ENCODE measurements at places on chromosomes 7 and 10.

GRCh38 chr7:148545932-148546331 lies 44.6 kb upstream of the C7orf33 start:
- no peak for DNase-seq

GRCh38 chr7:98250789-98251188 lies 1.2 kb downstream of the TECPR1 start:
- no peak for DNase-seq

DNA sequence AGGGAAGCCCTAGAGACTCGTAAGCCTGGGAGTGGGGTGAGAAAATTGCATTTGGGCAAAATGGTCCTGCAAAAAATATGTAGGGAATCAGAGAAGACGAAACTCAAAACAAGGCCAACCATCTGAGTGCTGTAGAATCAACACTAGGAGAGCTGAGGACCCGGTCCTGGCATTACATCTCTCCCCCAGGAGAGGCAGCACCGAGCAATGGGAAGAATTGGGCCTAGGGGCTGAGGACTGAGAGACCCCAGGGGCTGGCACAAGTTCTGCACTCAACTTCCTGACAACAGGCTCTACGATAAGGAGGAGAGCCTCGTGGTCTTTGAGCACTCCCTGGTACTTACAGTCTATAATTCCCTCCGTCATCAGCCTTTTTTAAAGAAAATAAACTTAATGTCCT lies 47.6 kb downstream of the BPGM start:
- no peak for DNase-seq

GRCh38 chr10:132670546-132671227 lies 115.3 kb downstream of the NKX6-2 start:
- DNase-seq = no peak

DNA sequence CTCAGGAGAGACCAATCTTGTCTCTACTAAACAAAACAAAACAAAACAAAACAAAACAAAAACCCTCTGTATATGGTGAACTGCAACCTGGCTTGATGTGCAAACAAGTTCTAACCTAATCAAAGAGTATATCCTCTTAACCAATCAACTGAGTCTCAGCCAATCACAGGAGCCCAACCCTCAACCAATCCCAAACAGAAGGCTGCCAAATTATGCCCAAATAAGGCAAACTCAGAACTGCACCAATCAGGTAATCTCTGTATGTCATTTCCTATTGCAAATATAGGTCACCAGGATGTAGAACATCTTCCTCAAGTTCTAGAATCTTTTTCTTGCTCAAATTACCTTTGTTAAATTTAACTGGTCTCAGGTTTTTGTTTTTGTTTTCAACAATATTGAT lies 5.2 kb downstream of the FAM133B start:
- DNase-seq = no peak

GRCh38 chr10:106785528-106785927 lies 379.0 kb downstream of the SORCS1 start:
- DNase-seq = no peak

GRCh38 chr7:45665172-45665571 lies 91.0 kb downstream of the ADCY1 start:
- DNase-seq = no peak

- peak; percentile 88 for DNase-seq
These were observed 595.9 kb upstream of the AUTS2 start for GRCh38 chr7:69002416-69002815.

DNA sequence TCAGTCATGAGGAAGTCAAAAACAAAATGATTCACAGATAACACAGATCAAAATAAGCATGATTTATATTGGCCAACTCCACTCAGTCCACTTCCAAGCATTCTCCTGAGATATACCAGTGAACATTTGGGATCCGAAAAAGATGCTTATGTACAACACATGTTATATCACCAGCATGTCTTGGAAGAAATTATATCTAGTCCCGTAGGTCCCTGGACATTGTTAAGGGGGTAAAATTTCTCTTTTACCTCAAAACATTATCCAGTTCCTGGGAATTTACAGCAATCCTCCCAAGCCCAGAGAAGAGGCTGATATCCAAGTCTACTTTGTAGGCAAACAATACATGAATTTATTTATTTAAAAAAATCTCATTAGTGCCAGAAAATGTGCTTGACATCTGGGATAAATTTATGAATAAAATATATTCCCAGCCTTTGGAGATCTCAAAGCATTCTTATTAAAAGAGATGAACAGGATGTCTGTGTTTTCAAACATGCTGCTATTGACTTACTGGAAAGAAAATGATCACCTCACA lies 582.2 kb upstream of the ZWINT start:
- no peak for DNase-seq

GRCh38 chr10:109030581-109031210 lies 892.6 kb downstream of the XPNPEP1 start:
- no peak for DNase-seq

DNA sequence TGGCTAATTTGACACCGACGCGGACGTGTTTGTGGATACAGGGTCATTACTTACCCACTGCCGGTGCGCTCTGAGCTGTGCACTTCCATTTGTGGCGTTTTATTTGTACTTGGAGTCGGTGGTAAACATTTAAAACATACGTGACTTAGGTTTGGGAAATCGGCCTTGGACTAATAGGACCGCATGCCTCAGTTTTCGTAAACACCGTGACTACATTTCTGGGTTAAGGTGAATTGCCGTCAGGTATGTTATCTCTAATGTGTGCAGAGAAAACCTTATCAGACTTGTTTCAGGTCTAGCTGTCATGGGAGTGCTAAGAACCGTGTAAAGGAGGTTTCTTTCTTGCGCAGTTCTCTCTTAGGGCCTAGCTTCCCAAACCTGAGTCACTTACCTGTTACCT lies 51.7 kb upstream of the NCF1 start:
- DNase-seq = no peak

DNA sequence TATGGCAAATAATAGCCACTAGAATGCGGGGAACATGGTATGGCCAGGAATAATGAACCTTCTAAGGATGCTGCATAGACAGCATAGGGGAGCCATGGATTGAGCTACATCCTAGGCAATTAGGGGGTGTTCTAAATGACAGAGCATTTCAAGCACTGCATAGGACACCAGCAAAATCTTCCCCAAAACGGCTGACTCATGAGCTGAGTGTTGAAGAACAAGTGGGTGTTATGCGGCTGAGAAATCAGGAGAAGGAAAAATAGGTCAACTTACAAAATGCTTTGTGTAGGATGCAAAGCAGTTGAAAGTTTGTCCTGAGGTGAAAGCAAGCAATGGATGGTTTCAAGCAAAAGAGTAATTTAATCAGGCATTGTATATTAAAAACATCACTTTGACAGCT lies 1023.5 kb upstream of the C7orf33 start:
- no peak for DNase-seq

DNA sequence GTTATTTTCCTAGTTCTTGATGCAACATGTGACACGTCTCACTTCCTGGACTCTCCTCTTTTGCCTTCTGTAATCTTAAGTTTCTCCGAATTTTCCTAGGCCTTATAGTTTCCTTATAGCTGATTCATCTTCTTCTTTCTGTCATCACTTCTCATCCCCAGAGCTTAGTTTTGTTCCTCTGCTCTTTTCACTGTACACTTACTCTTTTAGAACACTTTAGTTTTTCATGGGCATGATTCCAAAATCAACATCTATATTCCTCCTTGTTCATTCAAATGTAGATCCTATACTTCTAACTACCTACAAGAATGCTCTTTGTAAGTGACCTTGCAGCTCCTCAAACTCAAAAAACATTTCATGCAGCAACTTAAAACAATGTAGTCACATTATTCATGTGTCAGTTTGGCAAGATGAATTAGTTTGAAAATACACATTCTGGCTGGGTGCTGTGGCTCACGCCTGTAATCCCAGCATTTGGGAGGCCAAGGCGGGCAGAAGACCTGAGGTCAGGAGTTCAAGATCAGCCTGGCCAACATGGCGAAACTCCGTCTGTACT lies 13.1 kb upstream of the SLC26A3 start:
- DNase-seq = peak; percentile 76

GRCh38 chr7:131753620-131754222 lies 197.3 kb upstream of the PODXL start:
- DNase-seq = no peak

GRCh38 chr7:73869011-73869798 lies 8.2 kb downstream of the TMEM270 start:
- DNase-seq = no peak

DNA sequence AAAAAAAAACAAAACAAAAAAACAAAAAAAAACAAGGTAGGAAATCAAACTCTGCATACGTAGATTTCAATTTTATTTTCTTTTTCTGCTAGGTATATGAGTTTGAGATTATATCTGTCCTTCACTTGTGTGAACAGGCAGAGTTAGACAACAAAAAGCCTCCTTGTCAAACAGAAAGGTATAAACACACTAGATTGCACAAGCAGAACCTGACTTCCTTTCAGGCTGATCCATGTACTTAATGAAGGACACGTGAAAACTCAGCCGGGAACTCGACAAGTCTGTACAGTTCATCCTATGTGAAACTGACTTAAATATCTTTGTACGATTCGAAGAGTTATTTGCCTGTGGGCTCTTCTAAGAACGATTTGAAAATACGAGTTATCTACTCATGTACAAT lies 254.1 kb downstream of the ARL4A start:
- DNase-seq = no peak

GRCh38 chr7:157568770-157569584 lies 232.2 kb downstream of the DNAJB6 start:
- DNase-seq = peak; percentile 21

GRCh38 chr7:19117870-19118608 lies 603 bp upstream of the TWIST1 start:
- peak; percentile 56 for DNase-seq

DNA sequence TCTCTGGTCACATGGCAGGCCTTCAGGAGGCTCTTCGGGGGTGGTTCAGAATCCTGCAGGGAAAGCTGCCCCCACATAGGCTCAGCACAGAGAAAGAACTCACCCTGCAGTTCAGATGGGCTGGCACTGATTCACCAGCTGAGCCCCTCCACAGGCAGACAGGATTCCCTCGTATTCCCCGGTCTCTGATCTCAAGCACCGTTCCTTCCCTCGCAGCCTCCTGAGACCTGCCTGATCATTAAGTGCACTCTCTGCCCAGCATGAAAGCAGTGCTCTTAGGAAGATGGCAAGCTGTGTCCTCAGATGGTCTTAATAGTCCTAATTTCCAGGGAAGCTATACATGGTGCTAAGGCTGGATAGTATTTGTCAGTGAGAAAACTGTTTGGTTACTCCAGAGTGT lies 78.2 kb upstream of the NPS start:
- no peak for DNase-seq

- DNase-seq = no peak
These were observed 275.9 kb upstream of the GHITM start for GRCh38 chr10:83863283-83863966.

DNA sequence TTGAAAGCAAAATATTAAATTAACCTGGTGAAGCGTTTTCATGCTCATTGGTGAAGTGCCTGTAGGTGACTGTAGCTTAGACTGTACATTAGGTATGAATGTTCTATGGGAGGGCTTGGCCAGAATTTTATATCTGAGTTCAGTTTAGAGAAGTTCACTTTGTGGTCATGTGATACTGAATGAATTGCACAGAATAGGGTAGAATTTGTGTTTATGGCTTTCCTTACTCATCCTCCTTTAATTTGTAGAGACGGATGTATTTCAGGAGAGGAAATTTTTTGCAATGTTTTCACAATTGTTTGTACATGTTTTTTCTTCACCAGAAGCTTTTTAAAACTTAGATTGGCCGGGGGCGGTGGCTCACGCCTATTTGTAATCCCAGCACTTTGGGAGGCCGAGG lies 32.3 kb downstream of the REEP3 start:
- DNase-seq = peak; percentile 4

- DNase-seq = no peak
These were observed 44.7 kb downstream of the SPAG6 start for GRCh38 chr10:22389856-22390589.

GRCh38 chr7:68865351-68866199 lies 732.7 kb upstream of the AUTS2 start:
- peak; percentile 12 for DNase-seq

GRCh38 chr7:158631574-158632195 lies 44.1 kb upstream of the PTPRN2 start:
- no peak for DNase-seq

DNA sequence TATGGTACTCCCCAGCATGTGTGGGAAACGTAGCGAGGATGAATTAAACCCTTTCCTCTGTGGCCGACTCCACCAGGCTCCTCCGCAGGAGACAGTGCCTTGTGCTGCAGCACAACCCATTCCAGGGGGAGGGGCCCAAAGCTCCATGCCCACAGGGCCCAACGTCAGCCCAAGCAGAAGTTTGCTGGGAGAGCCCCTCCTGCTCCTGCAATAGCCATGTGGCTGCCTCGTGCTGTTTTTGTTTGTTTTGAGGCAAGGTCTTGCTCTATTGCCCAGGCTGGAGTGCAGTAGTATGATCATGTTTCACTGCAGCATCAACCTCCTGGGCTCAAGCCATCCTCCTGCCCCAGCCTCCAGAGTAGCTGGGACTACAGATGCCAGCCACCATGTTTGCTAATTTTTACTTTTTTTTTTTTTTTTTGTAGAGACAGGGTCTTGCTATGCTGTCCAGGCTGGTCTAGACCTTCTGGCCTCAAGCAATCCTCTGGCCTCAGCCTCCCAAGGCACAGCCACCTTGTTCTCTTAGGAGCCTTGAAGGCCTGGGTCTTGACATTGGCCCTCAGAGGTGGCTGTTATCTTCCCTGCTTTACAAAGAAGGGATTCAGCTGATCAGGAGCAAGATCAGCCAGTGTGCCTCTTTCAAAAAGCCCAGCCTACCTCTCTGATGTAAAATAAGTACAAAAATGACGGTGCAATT lies 102.8 kb downstream of the DYNC2I1 start:
- DNase-seq = no peak

DNA sequence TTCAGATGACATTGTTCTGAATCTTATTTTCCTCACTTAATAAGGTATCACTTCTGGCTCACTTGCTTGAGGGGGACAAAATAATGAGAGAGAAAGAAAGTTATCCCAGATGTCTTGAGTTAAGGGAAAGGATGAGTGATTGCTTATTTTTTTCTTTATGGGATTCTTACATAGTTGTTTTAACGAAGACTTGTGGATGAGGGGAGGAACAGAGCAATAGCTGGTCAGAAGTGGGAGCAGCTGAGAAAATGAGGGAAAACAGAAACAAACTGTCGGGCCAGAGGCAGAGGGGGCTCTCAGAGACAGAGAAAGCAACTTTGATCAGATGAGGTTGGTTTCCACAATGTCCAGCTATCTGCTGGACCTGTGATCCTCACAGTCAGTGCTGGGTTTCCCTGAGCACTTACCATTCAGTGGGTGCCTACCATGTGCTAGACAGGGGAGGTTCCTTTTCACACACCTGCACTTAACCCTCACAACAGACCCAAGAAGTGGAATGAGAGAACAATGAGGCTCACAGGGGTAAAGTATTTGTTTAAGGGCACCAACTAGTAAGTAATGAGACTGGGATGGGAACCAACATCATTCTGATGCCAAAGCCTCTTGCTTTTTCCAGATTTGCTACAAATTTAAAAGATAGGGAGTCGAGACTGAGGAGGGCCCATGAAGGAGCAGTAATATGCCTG lies 64.2 kb downstream of the BICC1 start:
- DNase-seq = peak; percentile 63

GRCh38 chr10:3755440-3756359 lies 29.3 kb downstream of the KLF6 start:
- DNase-seq = peak; percentile 59

- no peak for DNase-seq
These were observed 22.6 kb upstream of the PRKCQ start for GRCh38 chr10:6602700-6603084.

- DNase-seq = no peak
These were observed 511.3 kb upstream of the ZMIZ1 start for GRCh38 chr10:78557433-78557925.
